ENCODE measurements at places on chromosomes 2 and 18.

- H3K36me3 ChIP-seq, result no peaks in the 10 kb centered on the region
- no peak overlapping the region for H3K27ac ChIP-seq
- no peak overlapping the region for H3K4me3 ChIP-seq
- no peaks in the 10 kb centered on the region for H3K4me1 ChIP-seq
- H3K27me3 ChIP-seq, result no peaks in the 10 kb centered on the region
These were observed 44.2 kb downstream of the NRXN1 start for GRCh38 chr2:50987616-50988313.

DNA sequence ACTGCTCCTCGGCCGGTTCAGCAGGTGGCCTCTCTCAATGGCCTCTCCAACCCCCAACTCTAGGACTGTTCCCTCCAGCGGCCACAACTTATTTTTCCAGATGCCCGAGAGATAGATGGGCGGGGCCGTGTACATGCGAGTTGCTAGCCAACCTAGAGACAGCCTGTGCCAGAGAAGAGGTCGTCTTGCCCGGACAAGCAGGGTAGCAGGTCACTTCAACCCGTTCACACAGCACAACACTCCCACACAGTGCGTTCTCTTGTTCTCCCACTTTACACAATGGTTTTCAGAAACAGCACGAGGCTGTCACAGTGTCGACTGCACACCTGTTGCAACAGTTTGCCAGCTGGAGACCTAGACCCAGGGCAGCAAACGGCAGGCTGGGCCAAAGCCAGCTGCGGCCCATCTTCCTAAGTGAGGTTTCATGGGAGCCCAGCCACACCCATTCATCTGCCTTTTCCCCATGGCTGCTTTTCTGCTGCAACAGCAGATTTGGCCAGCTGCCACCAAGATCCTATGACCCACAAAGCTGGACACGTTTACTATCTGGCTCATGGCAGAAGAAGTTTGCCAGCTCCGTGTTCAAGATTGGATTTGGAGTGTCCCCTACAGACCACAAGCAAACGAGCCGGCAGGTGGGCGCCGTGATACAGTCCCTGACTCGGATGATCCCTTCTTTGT, 7.3 kb upstream of the PRLH start:
- H3K27ac ChIP-seq, result no peak overlapping the region
- no peaks in the 10 kb centered on the region for H3K36me3 ChIP-seq
- H3K4me1 ChIP-seq, result no peaks in the 10 kb centered on the region
- H3K4me3 ChIP-seq, result no peak overlapping the region
- no peak for DNase-seq
- peaks cover 37% of the 10 kb centered on the region for H3K27me3 ChIP-seq

DNA sequence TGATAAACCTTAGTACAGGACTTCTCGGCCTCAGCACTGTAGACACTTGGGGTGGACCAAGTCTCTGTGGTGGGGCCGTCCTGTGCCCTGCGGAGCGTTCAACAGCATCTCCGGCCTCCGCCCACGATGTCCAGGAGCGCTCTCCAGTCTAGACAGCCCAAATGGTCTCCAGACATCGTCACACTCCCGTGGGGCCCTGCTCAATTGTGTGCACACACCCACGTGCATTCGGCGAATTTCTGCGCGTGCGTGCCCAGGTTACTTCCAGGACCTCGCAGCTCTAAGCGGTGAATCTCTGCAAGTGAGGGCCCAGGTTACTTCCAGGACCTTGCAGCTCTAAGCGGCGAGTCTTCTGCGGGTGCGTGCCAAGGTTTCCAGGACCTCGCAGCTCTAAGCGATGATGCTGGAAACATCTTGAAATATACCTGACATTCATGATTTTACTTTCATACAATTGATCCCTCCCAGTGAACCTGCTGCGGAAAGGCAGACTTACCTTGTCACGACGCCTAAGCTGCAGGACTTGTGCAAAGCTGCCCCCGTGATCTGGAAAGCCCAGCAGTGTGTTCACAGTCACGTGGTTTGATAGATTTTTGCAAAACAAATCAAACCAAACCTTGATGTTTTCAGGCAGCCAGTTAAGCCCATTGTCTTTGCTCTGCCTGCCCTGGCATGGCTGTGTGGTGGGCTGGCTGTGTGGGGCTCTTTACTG, 16.1 kb upstream of the OTOS start:
- no peak overlapping the region for H3K27ac ChIP-seq
- H3K27me3 ChIP-seq, result peaks cover 24% of the 10 kb centered on the region
- H3K4me1 ChIP-seq, result no peaks in the 10 kb centered on the region
- peaks cover 2% of the 10 kb centered on the region for H3K36me3 ChIP-seq

DNA sequence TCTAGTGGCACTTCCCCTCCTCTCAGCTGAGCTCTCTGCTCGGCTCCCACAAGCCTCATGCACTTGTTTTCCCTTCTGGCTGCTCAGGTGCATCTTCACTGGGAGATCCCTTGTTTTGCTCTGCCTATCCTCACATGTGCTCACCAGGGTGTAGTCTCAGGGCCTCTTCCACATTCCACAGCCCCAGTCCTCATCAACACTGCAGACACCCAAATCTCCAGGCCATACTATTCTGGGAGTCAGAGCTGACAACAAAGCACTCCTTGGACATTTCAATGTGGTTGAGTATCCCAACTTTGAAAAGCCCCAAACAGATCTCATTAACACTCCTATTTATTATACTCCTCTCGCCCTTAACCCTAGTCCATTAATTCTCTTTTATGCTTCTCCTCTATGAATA, 71.3 kb downstream of the CCDC93 start:
- H3K27ac ChIP-seq, result peak overlapping the region; percentile 20
- DNase-seq, result no peak
- H3K27me3 ChIP-seq, result no peaks in the 10 kb centered on the region
- H3K4me3 ChIP-seq, result no peak overlapping the region
- no peaks in the 10 kb centered on the region for H3K4me1 ChIP-seq

GRCh38 chr2:182064019-182064778, 78.5 kb downstream of the PPP1R1C start:
- H3K4me3 ChIP-seq, result no peak overlapping the region
- no peaks in the 10 kb centered on the region for H3K4me1 ChIP-seq
- DNase-seq, result no peak

DNA sequence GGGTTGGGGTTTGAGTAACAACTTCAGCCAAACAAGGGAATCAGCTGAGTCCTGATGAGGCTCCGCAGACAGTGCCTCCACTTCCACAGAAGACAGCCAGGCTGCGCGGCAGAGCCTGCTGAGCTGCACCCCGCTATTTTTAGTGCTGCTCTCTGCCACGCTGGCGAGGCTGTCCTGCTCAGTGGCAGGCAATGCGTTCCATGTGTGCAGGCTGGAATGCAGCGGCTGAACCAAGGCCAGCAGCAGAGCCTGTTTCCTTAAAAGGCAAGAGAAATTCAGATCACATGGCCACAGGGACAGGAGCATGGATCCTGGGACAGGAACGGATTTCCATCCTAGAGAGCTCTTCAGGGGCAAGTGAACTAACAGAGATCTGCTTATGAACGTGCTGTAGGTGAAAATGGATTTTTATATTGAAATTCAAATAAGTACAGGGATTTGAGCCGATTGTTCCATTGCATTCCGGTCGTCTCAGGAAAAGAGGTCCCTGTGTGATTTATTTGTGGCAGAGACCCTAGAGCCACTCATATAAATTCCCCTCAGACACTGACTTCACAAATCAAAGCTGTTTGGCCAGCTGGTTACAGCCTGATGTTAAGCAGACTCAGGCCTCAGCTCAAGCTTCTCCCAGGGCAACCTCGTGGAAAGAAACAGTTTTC, 98.7 kb downstream of the COL6A3 start:
- no peak for DNase-seq
- H3K4me1 ChIP-seq, result no peaks in the 10 kb centered on the region
- no peak overlapping the region for H3K27ac ChIP-seq
- no peak overlapping the region for H3K4me3 ChIP-seq
- H3K36me3 ChIP-seq, result no peaks in the 10 kb centered on the region

GRCh38 chr18:63079114-63079513, 240.5 kb downstream of the BCL2 start:
- DNase-seq, result no peak
- peaks cover 4% of the 10 kb centered on the region for H3K36me3 ChIP-seq
- no peak overlapping the region for H3K4me3 ChIP-seq
- H3K27me3 ChIP-seq, result peaks cover 18% of the 10 kb centered on the region
- peaks cover 13% of the 10 kb centered on the region for H3K4me1 ChIP-seq
- no peak overlapping the region for H3K27ac ChIP-seq

DNA sequence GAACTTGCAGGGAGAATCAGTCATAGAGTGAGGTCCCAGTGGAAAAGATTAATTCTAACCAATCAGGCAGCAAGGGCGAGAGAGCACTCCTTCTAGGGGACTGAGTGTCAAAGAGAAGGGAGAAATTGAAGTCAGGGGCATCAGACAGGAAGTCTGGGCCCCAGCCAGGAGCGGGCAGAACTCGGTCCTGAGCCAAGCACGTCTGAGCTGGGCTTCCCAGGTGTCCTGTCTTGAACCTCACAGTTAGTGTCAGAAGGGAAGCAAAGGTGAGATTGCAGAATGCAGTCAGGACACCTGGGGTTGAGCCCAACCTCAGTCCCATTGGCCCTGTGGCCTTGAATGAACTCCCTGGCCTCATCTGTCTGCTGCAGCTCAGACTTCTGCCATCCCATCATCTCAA, 220.9 kb downstream of the SMAD2 start:
- peaks cover 14% of the 10 kb centered on the region for H3K27me3 ChIP-seq
- H3K4me1 ChIP-seq, result no peaks in the 10 kb centered on the region
- DNase-seq, result no peak
- no peak overlapping the region for H3K4me3 ChIP-seq
- no peak overlapping the region for H3K27ac ChIP-seq

DNA sequence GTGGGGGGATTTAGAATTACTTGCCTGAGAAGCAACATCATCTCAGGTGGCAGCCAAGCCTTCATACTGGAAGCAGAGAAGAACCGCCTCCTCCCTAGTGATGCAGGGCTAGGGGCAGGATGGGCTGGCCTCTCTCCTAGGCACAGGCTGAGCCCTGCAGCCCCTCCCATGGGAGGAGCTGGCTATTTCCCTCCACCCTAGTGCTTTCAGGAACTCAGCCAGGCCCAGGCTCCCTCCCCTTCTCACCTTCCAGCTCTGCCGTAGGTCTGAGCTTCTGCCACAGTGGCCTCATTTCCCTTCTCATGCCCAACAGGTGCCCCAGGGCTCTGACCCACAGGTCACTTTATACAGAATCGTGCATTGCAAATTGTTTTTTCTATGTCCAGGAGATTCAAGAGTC, 31.0 kb downstream of the CENPA start:
- peaks cover 65% of the 10 kb centered on the region for H3K27me3 ChIP-seq
- no peaks in the 10 kb centered on the region for H3K36me3 ChIP-seq
- H3K4me1 ChIP-seq, result peaks cover 12% of the 10 kb centered on the region
- no peak for DNase-seq
- H3K27ac ChIP-seq, result no peak overlapping the region
- no peak overlapping the region for H3K4me3 ChIP-seq

- H3K27me3 ChIP-seq, result peaks cover 3% of the 10 kb centered on the region
- DNase-seq, result no peak
- H3K4me1 ChIP-seq, result no peaks in the 10 kb centered on the region
- H3K27ac ChIP-seq, result no peak overlapping the region
- H3K4me3 ChIP-seq, result no peak overlapping the region
These were observed 287.9 kb downstream of the PTPRM start for GRCh38 chr18:7855028-7855427.

- no peak for DNase-seq
- H3K27me3 ChIP-seq, result peaks cover 30% of the 10 kb centered on the region
- H3K4me3 ChIP-seq, result no peak overlapping the region
- H3K36me3 ChIP-seq, result no peaks in the 10 kb centered on the region
- no peaks in the 10 kb centered on the region for H3K4me1 ChIP-seq
These were observed 312.2 kb downstream of the LRATD1 start for GRCh38 chr2:14944562-14945346.

- H3K4me1 ChIP-seq, result no peaks in the 10 kb centered on the region
- peaks cover 1% of the 10 kb centered on the region for H3K36me3 ChIP-seq
- DNase-seq, result no peak
- H3K4me3 ChIP-seq, result no peak overlapping the region
- no peak overlapping the region for H3K27ac ChIP-seq
- H3K27me3 ChIP-seq, result no peaks in the 10 kb centered on the region
These were observed 7.0 kb downstream of the MYT1L start for GRCh38 chr2:2324119-2324518.

DNA sequence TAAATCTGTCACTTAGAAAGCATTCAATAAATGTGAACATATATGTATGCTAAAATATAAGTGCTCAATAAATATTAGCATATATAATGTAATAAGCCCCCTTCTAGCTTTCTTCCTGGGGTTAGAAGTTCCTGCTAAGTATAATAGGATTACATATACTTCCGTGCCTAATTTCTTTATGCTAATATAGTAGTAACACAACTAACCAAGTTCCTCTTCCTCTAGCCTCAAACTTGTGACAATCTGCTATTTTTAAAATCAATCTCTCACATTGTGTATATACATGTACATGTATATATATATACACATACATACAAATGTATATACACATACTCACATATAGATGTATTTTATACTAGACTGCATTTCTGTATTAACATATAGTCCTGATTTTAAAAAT, 32.2 kb downstream of the TLK1 start:
- H3K27ac ChIP-seq, result no peak overlapping the region
- peaks cover 55% of the 10 kb centered on the region for H3K4me1 ChIP-seq
- peaks cover 2% of the 10 kb centered on the region for H3K36me3 ChIP-seq

DNA sequence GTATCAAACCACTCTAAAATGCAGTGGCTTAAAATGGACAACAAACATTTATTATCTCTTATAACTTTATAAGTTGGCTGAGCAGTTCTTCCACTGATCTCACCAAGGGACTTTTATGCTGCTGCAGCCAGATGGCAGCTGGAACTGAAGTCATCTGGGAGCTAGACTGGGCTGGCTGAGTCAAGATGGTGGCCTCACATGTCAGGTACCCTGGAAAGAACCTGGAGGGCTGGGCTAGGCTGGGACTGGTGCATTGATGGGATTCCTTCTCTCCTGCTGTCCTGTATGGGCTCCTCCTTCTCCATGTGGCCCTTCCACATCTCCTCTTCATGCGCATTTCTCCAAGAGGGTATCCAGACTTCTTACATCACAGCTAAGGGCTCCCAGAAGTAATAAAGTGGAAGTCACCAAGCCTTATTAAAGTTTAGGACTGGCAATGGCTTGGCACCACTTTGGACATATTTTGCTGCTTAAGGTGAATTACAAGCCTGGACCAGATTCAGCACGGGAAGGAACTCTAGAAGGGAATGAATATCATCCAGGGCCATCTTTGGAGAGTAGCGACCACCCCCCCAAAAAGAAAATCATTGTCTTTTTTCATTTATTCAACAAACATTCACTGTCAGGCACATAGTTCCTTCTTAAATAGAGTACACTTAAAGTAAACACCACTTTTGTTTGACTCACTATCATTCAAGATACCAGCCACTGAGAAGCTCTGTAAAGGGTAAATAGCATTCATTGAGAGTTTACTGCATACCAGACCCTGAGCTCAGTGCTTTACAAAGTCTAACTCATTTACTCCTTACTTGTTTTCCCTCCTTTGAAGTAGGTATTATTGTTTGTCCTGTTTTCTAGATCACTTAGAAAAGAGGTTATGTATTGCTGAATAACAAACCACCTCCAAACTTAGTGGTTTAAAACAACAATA, 138.0 kb downstream of the ZFP36L2 start:
- H3K27ac ChIP-seq, result no peak overlapping the region
- DNase-seq, result no peak
- no peaks in the 10 kb centered on the region for H3K27me3 ChIP-seq
- H3K36me3 ChIP-seq, result peaks cover 2% of the 10 kb centered on the region
- no peak overlapping the region for H3K4me3 ChIP-seq

- no peaks in the 10 kb centered on the region for H3K36me3 ChIP-seq
- no peak overlapping the region for H3K27ac ChIP-seq
- DNase-seq, result no peak
These were observed 20.8 kb upstream of the ZNF396 start for GRCh38 chr18:35397976-35398375.

Data from central memory CD8-positive, alpha-beta T cell (primary cell).